NCI-H524 (cell line): ENCODE measurements at places on chromosomes 1 and 21.

DNA sequence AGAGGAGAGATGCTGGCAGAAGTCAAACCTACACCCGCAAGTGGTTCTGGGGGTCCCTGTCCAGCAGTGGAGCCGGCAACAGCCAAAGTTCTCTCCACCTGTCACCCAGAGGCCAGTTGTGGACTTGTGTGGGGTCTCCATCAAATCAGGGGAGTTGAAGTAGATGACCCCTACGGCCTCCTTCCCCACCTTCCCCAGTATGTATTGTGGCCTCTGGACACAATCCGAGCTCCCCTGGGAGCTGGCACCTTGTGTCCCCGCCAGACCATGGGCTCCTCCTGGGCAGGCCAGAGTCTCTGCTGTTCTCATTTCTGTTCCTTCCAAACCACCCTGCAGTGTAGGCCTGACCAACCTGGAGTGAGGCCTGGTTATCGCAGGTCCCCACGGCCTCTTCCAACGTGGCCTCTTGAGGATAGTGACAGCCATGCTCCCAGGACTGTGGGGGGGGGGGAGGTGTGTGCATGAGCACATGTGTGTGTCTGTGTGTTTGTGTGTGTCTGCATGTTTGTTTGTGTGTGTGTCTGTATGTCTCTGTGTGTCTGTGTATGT lies 246.4 kb downstream of the MATN1 start:
- DNase-seq = no peak

- DNase-seq = no peak
Measured at GRCh38 chr1:222127096-222127495, 385.2 kb upstream of the DUSP10 start.

GRCh38 chr1:233269656-233270055 lies 25.9 kb downstream of the PCNX2 start:
- no peak for DNase-seq

GRCh38 chr1:77245830-77246229 lies 26.6 kb upstream of the PIGK start:
- DNase-seq = no peak

DNA sequence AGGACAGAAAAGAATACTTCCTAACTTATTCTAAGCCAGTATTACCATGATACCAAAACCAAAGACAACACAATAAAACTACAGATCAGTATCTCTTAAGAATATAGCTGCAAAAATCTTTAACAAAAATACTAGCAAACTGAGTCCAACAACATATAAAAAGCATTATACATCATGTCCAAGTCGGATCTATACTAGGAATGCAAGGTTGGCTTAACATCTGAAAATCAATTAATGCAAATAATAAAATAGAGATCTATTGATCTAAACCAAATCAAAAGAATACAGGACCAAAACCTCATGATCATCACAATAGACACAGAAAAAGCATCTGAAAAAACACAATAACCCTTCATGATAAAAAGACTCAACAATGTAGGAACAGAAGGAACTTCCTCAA lies 18.9 kb downstream of the TAF1A start:
- DNase-seq = no peak

- DNase-seq = no peak
Measured at GRCh38 chr1:233060461-233060994, 110.1 kb downstream of the NTPCR start.

- DNase-seq = no peak
Measured at GRCh38 chr1:108059945-108060344, 95.0 kb upstream of the VAV3 start.

DNA sequence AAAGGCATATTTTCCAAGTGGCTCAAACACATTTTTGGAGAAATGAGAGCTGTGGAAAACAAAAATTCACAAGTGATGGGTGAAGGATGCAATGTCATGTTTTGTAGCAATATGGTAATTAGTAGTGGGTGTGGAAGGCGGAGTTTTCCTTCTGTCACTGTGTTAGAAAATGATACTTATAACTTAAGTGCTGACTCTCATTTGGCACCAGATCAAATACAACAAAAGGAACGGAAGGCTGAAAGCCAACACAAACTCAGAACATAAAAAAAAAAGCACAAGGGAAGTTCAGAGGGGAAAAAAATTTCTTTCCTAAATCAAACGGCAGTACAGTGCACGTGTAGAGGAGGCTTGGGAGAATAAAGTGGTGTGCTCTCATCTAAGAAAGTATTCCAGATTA lies at the start of gene TNFSF18:
Gene TNFSF18 (minus strand): TSS at position 77 of the 400 bp plus-strand sequence. CDS start 45 bp downstream, at position 32.
- DNase-seq = peak; percentile 70

GRCh38 chr1:175503538-175503937 lies 239.9 kb downstream of the TNR start:
- DNase-seq = no peak

- no peak for DNase-seq
Measured at GRCh38 chr1:89200663-89201062, 1.9 kb upstream of the GBP4 start.

DNA sequence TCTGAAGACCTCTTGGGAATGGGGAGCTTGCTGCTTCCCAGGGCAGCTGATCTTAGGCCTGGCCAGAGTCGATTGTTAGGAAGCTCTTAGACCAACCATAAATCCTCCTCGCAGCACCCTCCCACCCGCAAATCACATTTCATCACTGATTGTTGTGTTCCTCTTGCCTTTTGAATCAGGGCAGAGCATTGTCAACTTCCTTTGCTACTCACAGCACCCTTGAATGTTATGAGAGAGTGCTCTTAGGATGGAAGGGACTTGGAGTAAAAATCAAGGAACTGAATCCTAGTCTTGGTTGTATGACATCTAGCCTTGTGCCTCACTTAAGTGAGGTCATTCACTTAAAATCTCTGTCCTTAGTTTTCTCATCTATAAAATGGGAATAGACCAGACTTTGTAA lies 3.0 kb downstream of the VASH2 start:
- no peak for DNase-seq

DNA sequence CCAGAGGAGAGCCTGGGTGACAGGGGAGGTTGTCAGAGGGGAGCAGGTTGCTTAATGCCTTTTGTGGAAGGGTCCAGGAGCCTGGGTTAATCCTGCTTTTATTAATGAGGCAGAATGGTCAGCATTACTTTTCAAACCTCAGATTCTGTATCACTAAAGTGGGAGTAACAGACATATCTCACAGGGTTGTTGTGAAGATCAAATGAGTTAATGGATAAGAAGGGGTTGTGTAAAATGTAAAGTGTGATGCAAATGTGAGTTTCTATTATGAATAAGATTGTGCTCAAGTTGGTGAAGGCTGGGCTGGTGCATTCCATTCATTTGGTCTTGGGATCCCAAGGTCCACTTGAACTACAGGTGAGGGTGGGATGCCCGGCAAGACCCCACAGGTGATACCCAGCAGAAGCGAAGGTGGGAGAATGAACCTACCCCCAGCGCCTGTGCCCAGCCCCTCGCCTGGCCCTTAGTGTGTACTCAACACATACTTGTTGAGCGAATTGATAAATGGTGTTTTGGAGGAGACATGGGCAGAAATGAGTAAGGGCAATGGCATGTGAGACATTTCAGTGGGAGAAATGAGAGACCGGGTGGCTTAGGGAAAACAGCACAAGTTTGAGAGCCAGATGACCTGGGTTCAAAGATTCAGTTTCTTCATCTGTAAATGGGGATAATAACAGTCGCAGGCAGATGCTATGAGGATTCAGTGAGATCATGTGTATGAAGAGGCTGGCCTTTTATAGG lies 6.2 kb downstream of the SLC26A9 start:
- no peak for DNase-seq

DNA sequence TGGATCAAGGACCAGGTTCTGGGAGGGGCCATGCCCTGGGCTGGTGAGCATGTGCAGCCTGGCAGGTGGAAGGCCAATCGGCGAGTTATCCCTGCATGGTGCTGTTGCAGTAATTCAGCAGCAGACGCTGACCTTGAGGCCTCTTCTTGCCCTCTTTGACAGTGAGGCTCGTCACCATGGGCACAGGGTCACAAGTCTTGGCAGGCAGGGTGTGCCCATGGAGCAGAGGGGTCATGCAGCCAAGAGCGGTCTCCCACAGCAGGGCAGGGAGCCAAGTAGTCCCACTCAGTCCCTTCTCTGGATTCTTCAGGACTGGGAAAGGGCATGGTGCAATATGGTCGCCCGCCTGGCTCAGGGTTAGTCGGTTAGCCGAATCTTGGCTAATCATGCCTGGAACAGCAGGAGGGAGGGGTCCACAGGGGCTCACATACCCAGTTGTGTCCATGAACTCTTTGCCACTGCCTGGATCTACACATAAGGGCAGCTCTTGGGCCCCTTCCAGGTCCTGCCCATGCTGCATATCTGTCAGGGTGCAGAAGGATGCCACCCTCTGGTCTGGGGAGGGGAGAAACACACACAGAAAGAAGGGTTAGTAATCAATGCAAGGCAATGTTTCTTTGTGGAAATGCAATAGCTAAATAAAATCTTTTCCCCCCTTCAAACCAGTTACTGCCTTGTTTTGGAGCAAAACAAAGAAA lies 226.8 kb downstream of the SIPA1L2 start:
- no peak for DNase-seq

- no peak for DNase-seq
Measured at GRCh38 chr21:44982558-44983250, 42.9 kb downstream of the SLX9 start.

- no peak for DNase-seq
Measured at GRCh38 chr1:75133750-75134646, at the start of gene LHX8. Gene LHX8, plus strand, starts transcription at chr1:75134388. Its CDS starts 2,227 bp downstream, at chr1:75136615.

GRCh38 chr1:67479146-67479891 lies 49.1 kb upstream of the SERBP1 start:
- DNase-seq = no peak

DNA sequence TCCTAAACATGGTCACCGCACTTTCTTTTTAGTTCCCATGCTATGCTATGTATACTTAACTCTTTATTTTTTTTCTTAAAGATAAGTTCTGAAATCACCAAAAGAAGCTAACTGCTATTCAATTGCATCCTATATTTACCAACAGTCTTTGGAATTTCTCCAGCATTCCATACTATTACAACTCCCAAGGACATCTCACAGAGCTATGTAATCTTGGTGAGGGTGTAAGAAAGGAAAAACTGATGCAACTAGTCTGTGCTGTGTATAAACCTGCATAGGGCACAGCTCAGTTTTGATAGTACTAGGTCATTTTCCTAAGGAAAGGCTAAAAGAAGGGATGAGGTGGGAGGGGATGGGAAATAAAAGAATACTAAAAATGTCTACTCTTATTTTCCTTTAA lies 78.0 kb downstream of the PTPN14 start:
- DNase-seq = no peak

DNA sequence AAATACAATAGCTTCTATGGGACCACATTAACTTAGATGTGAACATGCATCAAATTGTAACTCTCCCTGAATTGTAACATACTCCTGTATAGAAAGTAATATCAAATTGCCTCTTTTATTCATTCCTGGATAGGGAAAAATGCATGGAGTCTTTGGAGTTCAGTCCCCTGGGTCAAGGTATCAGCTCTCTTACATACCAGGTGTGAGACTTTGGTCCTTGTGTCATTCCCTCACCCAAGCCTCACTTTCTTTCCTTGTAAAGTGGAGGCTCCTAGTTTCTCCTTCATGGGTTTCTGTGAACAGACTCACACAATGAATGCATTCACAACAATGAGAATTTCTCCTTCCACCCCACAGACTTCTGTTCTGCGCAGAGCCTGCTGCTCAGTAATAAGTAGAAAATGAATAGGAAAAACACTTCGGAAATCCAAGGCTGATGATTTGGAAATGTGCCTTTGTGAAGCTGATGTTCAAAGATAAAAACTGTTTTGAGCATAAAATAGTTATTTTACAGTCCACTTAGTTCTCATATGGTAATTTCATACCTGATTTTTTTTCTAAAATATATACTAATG lies 185.3 kb downstream of the AK5 start:
- DNase-seq = no peak

- DNase-seq = no peak
Measured at GRCh38 chr1:167496797-167497619, 21.3 kb downstream of the CD247 start.

DNA sequence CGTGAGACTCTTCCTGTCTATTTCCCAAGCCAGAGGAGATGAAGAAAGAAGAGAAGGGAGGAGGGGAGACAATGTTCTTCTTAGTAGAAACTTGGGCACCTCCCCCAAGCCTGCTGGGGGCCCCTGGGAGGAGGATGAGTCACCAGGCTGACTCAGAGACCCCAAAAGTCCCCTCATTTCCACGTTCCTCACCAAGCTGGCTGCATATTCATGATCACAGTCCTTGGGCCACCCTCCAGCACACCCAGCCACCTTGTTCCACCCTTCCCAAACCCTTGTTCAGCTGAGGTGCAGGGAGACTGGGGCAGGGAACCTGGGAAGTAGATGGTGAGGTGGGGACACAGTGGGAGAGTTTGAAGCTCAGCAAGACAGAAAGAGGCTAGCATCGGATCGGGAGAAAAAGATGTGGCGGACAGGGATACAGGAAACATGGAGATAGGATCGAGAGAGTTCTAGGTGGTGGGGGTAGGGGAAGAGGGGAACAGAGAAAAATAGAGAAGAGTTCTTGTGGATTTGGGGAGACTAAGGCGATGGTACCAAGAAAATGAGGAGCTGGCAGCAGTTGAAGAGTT lies 712 bp downstream of the RAB13 start:
- DNase-seq = no peak

DNA sequence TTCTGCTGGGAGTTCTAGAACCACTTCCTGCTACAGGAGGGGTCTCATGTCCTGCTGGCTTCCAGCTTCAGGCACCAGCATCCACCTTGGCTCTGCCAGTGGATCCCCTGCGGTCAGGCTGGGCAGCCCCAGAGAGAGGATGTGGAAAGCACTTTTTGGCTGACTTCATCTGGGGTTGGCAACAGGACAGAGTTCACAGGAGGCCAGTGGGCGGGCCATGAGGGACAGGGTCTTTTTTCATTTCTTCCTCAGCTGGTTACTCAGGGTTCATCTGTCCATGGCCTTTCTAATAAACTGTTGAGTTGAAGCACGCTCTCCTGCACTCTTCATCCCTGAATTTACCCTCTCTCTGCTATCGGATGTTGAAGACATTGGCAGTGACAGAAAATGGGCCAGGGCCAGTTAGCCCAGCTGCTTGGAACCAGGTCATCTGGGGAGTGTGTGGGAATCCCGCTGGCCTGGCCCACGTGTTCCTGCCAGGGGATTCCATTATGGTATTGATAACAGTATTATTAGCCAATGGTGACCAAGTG lies 45.2 kb downstream of the RPS6KA1 start:
- DNase-seq = no peak

DNA sequence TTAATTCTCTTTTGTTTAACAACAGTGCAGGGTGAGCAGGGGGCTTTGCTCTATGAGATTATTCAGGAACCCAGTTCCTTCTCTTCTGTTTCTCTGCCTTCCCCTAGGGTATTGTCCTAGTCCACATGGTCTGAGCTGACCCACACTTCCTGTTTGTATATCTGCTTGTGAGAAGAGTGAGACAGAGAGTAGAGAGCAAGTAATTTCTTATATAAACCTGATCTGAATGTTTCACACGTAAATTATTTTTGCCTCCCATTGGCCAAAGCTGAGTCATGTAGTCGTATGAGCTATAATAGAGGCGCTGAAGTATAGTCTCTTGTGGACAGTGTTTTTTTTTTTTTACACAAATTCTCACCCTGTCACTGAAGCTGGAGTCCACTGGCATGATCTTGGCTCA lies 134.2 kb upstream of the SERTAD4 start:
- DNase-seq = no peak
